Hepatocyte (in vitro differentiated cells): ENCODE measurements at places on chromosomes 7 and 10. TPM values are rescaled to one million over a fixed set of nuclear protein-coding genes. Genes with fewer than 3 reads are reported as not detected.

GRCh38 chr10:19713159-19713558 lies 103.1 kb upstream of the PLXDC2 start:
- no peaks in the 10 kb centered on the region for H3K27me3 ChIP-seq
- no peaks in the 10 kb centered on the region for H3K36me3 ChIP-seq
- no peaks in the 10 kb centered on the region for H3K4me1 ChIP-seq
- DNase-seq: no peak

DNA sequence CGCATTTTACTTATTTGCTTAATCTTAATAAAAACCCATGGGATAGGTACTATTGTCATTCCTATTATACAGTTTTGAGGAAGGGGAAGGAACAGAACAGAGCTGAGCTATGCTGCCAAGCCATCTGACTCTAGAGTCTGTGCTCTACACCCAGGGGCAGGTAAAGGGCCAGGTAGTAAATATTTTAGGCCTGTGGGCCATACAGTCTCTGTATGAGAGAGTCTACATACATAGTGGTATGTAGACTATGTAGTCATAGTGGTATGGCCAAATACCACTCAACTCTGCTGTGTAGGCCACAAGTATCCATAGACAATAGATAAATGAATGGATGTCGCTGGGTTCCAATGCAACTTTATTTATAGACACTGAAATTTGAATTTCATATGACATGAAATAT lies 3.4 kb upstream of the SRI start:
- no peak overlapping the region for H3K4me3 ChIP-seq
- H3K36me3 ChIP-seq: no peaks in the 10 kb centered on the region
- H3K27ac ChIP-seq: no peak overlapping the region
- H3K27me3 ChIP-seq: no peaks in the 10 kb centered on the region
- H3K4me1 ChIP-seq: peaks cover 10% of the 10 kb centered on the region

- no peak overlapping the region for H3K4me3 ChIP-seq
- H3K4me1 ChIP-seq: no peaks in the 10 kb centered on the region
- H3K27ac ChIP-seq: no peak overlapping the region
- H3K27me3 ChIP-seq: no peaks in the 10 kb centered on the region
- no peaks in the 10 kb centered on the region for H3K36me3 ChIP-seq
Measured at GRCh38 chr10:55426138-55426537, 625.1 kb upstream of the PCDH15 start.

ETV1 gene
- polyA plus RNA-seq: 4.6 and 5.9 TPM in 2 replicates

GRCh38 chr7:16121876-16122390 lies 299.4 kb downstream of the CRPPA start:
- no peak overlapping the region for H3K4me3 ChIP-seq
- no peaks in the 10 kb centered on the region for H3K27me3 ChIP-seq
- H3K4me1 ChIP-seq: no peaks in the 10 kb centered on the region
- no peak overlapping the region for H3K27ac ChIP-seq

DNA sequence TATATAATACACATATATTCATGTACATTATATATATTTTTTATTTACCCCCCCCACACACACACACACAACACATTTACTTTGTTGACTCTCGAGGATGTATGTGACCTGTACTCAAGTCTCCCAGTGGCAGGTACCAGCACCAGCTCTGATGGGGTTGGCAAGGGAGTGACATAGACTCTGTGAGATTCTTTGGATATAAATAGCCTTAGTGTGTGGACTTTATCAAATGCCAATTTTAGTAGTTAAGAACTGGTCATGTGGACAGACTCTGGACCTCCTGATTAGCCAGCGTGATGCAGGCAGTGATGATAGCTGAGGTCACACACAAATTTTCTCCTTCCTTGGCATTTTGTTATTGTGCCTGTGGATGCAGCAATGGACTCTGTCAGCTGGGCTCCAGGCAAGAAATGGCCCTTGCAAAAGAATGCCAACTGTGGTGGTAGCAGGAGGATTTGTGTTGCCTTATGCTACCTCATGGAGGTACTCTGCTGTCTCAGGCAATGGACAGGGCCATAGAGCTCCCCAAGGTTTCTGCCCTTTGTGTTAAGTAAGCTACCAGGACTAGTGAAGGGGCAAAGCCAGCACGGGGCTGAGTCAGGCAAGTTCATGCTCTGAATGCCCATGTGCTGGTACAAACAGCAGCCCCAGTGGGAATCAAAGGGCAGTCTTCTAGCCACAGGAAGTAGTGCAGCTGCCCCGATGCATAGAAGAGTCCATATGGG lies 224.6 kb upstream of the ZWINT start:
- no peak overlapping the region for H3K27ac ChIP-seq
- DNase-seq: no peak
- H3K36me3 ChIP-seq: no peaks in the 10 kb centered on the region
- H3K27me3 ChIP-seq: no peaks in the 10 kb centered on the region

APBB1IP gene
- polyA plus RNA-seq: 1.8 and 2.0 TPM in 2 replicates

AKR1C1 gene
- polyA plus RNA-seq: 67.8 and 106 TPM in 2 replicates

DNA sequence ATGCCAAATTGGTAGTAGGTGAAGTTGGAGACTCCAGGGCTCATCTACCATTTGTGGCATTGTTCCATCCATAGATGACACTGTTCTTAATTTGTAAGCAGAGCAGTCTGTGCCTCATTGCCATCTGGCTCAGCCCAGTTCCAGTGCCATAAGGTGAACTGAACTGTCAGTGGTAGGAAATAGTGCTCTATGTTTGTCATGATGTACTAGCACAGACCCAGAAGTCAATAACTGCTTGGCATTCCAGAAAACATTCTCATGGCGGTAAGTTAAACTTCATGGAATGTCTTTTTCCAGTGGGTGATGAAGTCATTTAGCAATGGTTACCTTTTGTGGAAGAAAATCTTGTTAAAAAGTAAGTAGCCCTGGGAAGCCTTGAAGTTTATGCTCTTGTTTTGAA lies 302.7 kb downstream of the SUGCT start:
- no peaks in the 10 kb centered on the region for H3K4me1 ChIP-seq
- no peaks in the 10 kb centered on the region for H3K36me3 ChIP-seq
- peak; percentile 38 for DNase-seq
- H3K4me3 ChIP-seq: no peak overlapping the region

LAMB4 gene
- polyA plus RNA-seq: 1.3 and 3.1 TPM in 2 replicates

DNA sequence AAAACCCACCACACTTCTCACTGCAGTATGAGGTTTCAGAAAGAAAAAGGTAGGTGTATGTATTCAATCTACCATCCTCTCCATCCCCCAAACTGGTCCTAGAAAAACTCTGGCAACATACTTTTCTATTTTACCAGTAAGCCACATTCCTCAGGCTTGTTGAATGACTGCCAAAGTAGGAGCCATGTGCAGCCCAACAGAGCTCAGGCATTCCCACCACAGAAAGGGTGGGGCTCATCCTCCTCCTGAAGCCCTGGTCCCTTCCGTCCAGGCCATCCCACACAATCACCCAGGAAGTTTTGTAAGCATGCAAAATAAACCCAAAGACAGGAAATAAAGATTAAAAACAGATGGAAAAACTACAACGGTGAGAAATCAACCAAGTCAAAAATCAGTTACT lies 57.2 kb downstream of the MAD1L1 start:
- no peak overlapping the region for H3K4me3 ChIP-seq
- H3K27ac ChIP-seq: peak overlapping the region; percentile 35
- no peaks in the 10 kb centered on the region for H3K36me3 ChIP-seq
- peak; percentile 62 for DNase-seq
- H3K4me1 ChIP-seq: peaks cover 11% of the 10 kb centered on the region

GRCh38 chr10:112695539-112695938 lies 248.5 kb downstream of the VTI1A start:
- peak; percentile 46 for DNase-seq
- peak overlapping the region; percentile 57 for H3K27ac ChIP-seq
- no peaks in the 10 kb centered on the region for H3K36me3 ChIP-seq
- peaks cover 9% of the 10 kb centered on the region for H3K4me1 ChIP-seq

GRCh38 chr7:123415625-123416024 lies 118.8 kb downstream of the IQUB start:
- no peaks in the 10 kb centered on the region for H3K4me1 ChIP-seq
- H3K27ac ChIP-seq: no peak overlapping the region
- no peak overlapping the region for H3K4me3 ChIP-seq
- no peak for DNase-seq

FRMD4A gene
- 5.4 and 9.9 TPM in 2 replicates for polyA plus RNA-seq

GRCh38 chr7:18534481-18534880 lies 38.9 kb downstream of the HDAC9 start:
- DNase-seq: no peak
- H3K36me3 ChIP-seq: no peaks in the 10 kb centered on the region
- no peaks in the 10 kb centered on the region for H3K27me3 ChIP-seq
- H3K27ac ChIP-seq: no peak overlapping the region
- no peaks in the 10 kb centered on the region for H3K4me1 ChIP-seq

C10orf95 gene
- 5.2 and 8.3 TPM in 2 replicates for polyA plus RNA-seq

GRCh38 chr10:6200734-6201515 lies 1.8 kb upstream of the PFKFB3 start:
- H3K27me3 ChIP-seq: peaks cover 5% of the 10 kb centered on the region
- no peaks in the 10 kb centered on the region for H3K36me3 ChIP-seq
- DNase-seq: no peak
- H3K4me3 ChIP-seq: peak overlapping the region; percentile 27
- peaks cover 20% of the 10 kb centered on the region for H3K4me1 ChIP-seq

- H3K4me1 ChIP-seq: no peaks in the 10 kb centered on the region
- no peak for DNase-seq
Measured at GRCh38 chr10:118332236-118332635, 9.9 kb downstream of the FAM204A start.

DNA sequence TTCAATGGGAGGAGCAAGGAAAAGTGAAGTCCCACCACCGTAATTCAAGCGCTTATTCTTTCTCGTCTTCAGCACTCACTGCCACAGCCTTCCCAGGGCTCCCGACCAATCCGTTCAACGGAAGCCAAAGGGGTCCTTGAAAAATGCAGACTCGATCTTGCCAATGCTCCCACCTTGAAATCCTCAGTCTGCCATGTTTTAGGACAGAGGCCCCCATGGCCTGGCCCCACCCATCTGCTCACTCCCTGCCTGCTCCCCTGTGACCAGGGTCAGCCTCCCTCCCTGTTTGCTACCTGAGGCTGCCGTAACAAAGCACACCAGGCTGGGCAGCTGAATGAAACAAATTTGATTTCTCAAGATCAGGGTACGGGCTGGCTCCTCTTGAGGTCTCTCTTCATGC lies 3.0 kb upstream of the DNAAF5 start:
- no peak overlapping the region for H3K4me3 ChIP-seq
- H3K27me3 ChIP-seq: no peaks in the 10 kb centered on the region
- H3K27ac ChIP-seq: no peak overlapping the region
- DNase-seq: peak; percentile 1
- H3K36me3 ChIP-seq: no peaks in the 10 kb centered on the region

ATRNL1 gene
- 3.7 and 5.9 TPM in 2 replicates for polyA plus RNA-seq

TFEC gene
- 11.8 and 13.4 TPM in 2 replicates for polyA plus RNA-seq

GRCh38 chr10:122279725-122280141 lies 8.6 kb downstream of the BTBD16 start:
- H3K4me1 ChIP-seq: no peaks in the 10 kb centered on the region
- H3K27ac ChIP-seq: no peak overlapping the region
- H3K36me3 ChIP-seq: no peaks in the 10 kb centered on the region
- no peak overlapping the region for H3K4me3 ChIP-seq
- peak; percentile 63 for DNase-seq

DNA sequence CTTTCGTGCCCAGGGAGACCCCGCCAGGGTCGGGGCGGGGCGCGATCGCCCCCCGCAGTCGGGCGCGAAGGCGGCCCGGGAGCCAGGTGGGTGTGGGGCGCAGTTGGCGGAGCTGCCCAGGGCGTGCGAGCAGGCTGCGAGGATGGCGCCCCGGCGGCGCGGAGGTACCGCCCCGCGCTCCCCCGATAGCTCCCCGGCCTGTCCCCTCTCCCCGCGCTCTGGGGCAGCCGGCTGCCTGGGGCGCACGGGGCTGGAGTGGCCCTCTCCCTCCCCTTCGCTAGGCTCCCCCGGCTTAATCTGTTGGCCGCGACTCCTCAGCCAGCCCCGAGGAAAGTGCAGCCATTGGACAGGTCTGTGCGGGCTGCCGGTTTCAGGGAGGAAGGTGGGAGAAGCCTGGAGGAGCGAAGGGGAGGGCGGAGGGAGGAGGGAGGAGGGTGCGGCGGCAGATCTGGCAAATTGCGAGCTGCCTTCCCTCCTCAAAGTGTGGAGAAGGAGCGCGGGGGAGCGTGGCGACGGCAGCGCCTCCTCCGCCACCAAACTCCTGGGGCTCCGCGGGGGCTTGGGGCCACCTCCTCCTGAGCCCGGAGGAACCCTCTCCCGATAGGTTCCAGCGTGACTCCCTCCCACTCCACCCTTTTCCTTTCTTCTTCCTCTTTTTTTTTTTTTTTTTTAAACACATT lies 361 bp upstream of the PLXDC2 start:
- H3K4me1 ChIP-seq: no peaks in the 10 kb centered on the region
- DNase-seq: peak; percentile 76
- peak overlapping the region; percentile 84 for H3K27ac ChIP-seq
- peak overlapping the region; percentile 84 for H3K4me3 ChIP-seq
- H3K27me3 ChIP-seq: peaks cover 10% of the 10 kb centered on the region

- H3K27ac ChIP-seq: no peak overlapping the region
- peaks cover 8% of the 10 kb centered on the region for H3K4me1 ChIP-seq
- H3K4me3 ChIP-seq: no peak overlapping the region
- no peaks in the 10 kb centered on the region for H3K36me3 ChIP-seq
- no peaks in the 10 kb centered on the region for H3K27me3 ChIP-seq
Measured at GRCh38 chr10:132993271-132994184, 51.2 kb upstream of the CFAP46 start.

GRCh38 chr10:31759124-31759798 lies 169.4 kb downstream of the ARHGAP12 start:
- peak; percentile 82 for DNase-seq
- H3K36me3 ChIP-seq: no peaks in the 10 kb centered on the region
- H3K27ac ChIP-seq: peak overlapping the region; percentile 96
- H3K4me1 ChIP-seq: peaks cover 11% of the 10 kb centered on the region
- peak overlapping the region; percentile 70 for H3K4me3 ChIP-seq

DNA sequence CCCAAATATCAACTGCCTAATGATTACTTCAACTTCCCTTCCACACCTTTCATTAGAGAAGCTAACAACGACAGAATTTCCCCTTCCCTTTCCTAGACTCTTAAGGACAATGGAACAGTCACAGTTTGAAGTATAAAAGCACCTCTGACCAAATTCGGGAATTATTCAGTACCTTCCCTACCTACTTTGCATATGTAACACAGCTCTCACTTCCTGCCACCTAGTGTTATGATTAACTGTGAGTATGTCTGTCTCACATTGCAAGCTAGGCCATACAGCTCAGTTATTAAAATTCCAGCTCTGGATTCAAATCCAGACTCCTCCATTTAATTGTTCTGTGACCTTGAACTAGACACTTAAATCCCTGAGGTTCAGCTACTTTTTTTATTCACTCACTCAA lies 44.8 kb upstream of the HPSE2 start:
- peak overlapping the region; percentile 63 for H3K27ac ChIP-seq
- no peak overlapping the region for H3K4me3 ChIP-seq
- H3K36me3 ChIP-seq: no peaks in the 10 kb centered on the region
- no peaks in the 10 kb centered on the region for H3K27me3 ChIP-seq
- no peak for DNase-seq
